LNCaP clone FGC (cell line): ENCODE measurements at places on chromosomes 2 and 18.
A peak's percentile ranks its signal among the peaks of the same experiment; 100 is the strongest.

- no peak for DNase-seq
These were observed 44.8 kb downstream of the FTCDNL1 start for GRCh38 chr2:199806179-199806578.

DNA sequence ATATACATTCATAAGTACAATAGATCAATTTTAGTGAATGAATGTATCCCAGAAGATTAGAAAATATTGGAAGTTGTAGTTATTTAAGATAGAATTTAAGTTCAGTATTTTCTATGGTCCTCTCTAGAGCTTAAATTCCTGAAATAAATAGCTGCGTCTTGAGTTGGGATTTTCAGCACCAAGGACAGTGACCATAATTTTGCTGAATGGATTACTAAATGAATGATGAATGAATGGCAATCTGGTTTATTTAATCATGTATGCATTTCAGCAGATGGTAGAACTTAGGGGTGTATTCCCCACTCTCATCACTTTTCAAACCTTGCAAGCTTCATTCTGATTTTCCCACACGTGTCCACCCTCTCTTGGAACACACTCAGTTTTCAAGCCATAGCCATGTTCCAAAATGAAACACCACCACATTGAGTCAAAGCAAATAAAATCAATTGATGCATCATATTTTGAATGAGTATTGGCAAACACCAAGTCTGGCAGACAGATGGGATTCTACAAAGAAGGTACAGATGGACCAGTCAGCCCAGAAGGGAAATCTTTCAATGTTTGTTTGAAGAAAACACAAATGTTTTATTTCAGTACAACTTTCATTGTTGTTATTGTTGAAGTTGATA is 362.2 kb upstream of the NXPH2 start:
- peak; percentile 30 for DNase-seq

DNA sequence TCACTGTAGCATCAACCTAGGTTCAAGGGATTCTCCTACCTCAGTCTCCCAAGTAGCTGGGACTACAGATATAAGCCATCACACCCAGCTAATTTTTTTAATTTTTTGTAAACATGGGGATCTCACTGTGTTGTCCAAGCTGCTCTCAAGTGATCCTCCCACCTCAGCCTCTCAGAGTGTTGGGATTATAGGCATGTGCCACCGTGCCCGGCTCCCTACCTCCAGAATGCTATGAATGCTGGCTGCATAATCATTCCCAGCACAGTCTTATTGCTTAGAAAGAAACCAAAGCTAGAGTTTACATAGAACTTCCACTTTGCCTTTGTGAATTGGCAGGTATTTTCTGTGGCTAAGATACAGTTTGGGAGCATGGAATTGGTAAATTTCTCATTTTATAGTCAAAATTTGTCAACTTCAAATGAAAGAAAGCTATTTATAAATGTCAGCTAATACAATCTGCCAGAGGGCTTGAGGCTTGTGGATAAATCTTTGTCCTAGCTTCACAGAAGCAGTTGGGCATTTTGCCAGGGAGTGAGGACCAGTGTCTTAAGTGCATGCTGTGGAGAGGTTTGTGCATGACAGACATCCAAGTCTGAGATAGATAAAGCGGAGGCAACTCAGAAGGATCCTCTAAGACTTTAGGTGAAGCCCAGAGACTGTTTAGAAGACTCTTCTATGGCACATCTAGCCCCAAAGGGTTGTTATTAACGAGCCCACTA is 175.4 kb downstream of the ANTXR1 start:
- DNase-seq = no peak

DNA sequence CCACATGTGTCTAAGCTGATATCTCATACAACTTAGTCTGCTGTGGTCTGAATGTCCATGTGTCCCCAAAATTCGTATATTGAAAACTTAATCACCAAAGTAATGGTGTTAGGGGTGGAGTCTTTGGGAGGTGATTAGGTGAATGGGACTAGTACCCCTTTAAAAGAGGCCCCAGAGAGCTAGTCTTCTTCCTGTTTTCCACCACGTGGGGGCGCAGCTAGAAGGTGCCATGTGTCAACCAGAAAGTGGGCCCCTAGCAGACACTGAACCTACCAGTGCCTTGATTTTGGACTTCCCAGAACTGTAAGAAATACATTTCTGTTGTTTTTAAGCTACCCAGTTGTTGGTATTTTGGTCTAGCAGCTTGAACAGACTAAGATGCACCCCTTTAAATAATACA is 86.6 kb downstream of the ASB1 start:
- no peak for DNase-seq

DNA sequence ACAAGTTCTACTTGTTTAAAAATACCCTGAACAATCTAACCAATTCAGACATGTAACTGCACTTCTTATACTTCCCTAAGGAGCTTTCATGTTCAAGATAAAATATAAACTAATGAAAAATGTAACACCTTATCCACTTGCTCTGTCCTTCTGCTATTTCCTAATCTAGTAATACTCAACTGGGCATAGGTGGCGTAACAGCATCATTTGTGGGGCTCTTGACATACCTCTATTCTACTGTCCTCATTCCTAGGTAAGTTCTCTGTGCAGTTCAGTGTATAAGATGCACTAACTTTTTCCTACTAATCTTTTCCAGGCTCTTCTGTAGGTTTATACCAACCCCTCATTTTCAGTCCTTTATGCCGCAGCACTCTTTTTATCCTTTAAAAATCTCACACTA is 36.7 kb downstream of the PRKD3 start:
- no peak for DNase-seq

DNA sequence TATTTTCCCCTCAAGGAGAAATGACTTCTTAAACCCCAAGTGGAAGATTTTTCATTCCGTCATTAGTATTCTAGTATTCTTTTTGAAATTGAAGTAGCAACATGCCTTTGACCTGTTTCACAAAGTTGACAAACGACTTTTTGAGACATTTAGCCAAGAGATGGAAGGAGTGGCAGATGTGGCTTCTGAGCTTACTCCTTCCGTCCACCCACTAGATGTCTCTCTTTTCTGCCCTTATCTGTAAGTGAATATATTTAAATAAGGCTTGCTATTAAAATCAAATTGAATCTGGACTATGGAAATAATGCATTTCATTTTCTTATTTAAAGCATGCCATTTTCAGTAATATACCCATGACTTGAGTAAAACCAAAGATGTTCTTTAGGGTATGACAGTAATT is 74.1 kb downstream of the ACTR3 start:
- no peak for DNase-seq

DNA sequence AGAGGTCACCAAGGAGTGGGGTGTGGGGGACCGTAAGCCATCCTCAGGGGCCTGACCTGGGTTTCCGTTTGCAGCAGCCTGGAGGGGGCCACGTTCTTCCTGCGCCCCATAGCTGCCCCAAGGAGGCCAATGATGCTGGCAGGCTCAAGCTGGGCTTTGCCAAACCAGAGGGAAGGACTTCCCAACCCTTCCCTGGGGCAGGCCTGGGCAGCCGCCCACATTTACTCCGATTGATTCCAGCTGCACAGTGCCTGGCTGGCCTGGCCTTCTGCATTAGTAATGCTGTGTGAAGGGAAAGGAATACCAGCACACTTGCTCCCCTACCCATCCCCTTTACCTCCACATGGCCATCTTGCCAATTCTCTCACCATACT is 360.6 kb upstream of the SLC14A2 start:
- no peak for DNase-seq

- no peak for DNase-seq
These were observed 139.5 kb upstream of the LRP1B start for GRCh38 chr2:142270291-142270690.

GRCh38 chr2:100012561-100012960 is 129.8 kb downstream of the AFF3 start:
- no peak for DNase-seq

DNA sequence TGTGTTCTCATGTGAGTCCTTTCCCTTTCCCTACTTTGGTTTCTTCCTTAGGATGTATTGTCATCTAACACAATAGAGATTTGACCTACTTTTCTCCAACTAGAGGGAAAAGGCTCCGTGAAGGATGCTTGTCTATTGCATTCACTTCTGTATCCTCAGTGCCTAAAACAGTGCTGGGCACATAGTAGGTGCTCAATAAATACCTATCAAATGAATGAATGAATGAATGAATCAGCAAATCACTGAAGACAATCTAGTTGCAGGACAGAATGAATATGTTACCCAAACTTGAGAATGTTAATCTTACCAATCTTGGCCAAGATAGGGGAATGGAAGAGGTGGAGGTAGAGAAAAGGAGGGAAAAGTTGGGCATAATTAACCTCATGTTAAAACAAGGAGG is 277.0 kb upstream of the FBXO11 start:
- DNase-seq = no peak

DNA sequence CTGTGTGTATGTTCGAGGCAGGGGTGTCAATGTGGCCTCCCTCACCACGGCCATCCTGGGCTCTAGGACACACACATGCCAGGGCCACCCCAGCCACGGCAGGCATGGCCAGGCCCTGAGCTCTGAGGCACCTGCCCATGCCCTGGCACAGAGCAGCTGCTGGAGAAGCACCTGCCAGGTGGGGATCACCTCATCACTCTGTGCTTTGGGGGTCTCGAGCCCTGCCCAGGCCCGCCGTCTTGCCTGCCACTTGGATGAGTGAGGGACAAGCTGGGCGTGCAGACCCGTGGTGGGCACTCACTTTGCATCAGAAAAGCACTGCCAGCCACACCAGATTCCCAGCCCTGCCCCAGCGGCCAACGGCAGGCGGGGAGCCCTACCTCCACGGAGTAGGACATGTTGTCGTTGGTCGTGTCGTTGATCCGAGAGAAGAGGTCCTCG is 33.1 kb downstream of the KIF1A start:
- no peak for DNase-seq

- DNase-seq = no peak
These were observed 225.0 kb downstream of the TTC32 start for GRCh38 chr2:19676770-19677169.

- no peak for DNase-seq
These were observed 41.7 kb downstream of the ATOH8 start for GRCh38 chr2:85795331-85796045.

DNA sequence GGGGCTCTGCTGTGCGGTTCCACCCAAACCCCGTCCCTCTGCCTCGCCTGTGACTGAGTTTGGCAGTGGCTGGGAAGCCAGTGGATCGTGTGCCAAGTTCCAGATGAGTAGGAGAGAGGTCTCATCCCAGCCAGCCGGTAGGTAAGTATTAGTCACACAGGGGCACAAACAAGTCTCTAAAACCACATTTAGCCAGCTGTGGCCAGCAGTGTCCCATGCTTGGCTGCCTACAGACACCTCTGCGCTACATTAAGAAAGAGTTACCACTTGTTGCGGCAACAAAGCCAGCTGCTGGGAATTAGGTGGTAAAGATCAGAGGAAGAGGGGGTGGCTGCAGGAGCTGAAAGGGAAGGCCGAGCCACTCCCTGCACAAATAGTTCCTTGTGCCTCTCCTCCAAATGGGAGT is 81.2 kb downstream of the GATA6 start:
- no peak for DNase-seq

GRCh38 chr2:191231995-191232394 is 13.2 kb upstream of the MYO1B start:
- no peak for DNase-seq

DNA sequence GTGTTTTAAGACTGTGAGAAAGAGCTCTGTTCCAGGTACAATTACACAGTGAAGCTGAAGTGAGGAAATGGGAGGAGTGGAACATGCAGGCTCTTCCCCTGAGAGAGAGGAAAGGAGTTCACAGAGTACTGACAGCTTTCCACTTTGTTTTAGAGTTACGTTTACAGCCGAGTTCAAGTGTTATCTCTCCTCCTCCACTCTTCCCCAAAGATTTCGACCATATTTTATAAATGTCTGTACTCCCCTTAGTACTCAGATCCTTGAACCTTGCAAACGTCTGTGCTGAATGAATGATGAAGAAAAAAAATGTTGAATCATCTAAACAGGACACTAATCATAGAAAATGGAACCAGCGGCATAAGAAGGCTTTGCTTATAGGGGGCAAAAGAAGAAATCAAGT is 121.6 kb downstream of the THADA start:
- DNase-seq = no peak

DNA sequence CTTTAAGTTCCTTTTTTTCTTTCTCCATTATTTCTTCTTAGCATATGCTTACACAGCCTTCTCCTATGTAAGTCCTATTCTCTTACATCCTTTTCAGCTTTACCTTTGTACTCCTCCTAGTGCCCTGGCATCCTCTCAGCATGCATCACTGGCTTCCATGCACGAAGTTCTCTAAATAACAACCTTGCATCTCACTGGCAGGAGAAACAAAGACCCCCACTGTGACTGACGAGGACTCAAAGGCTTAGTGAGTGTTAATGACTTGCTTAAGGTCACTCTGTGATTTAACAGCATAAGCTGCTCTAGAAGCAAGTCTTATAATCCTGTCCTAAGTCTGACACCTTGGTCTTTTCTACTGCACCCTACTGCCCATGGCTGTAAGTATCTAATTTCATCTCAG is 1236.0 kb upstream of the CELF4 start:
- DNase-seq = no peak

GRCh38 chr2:12819103-12819475 is 102.4 kb downstream of the TRIB2 start:
- DNase-seq = no peak

- DNase-seq = no peak
These were observed 3.6 kb upstream of the DGKD start for GRCh38 chr2:233350708-233351107.

DNA sequence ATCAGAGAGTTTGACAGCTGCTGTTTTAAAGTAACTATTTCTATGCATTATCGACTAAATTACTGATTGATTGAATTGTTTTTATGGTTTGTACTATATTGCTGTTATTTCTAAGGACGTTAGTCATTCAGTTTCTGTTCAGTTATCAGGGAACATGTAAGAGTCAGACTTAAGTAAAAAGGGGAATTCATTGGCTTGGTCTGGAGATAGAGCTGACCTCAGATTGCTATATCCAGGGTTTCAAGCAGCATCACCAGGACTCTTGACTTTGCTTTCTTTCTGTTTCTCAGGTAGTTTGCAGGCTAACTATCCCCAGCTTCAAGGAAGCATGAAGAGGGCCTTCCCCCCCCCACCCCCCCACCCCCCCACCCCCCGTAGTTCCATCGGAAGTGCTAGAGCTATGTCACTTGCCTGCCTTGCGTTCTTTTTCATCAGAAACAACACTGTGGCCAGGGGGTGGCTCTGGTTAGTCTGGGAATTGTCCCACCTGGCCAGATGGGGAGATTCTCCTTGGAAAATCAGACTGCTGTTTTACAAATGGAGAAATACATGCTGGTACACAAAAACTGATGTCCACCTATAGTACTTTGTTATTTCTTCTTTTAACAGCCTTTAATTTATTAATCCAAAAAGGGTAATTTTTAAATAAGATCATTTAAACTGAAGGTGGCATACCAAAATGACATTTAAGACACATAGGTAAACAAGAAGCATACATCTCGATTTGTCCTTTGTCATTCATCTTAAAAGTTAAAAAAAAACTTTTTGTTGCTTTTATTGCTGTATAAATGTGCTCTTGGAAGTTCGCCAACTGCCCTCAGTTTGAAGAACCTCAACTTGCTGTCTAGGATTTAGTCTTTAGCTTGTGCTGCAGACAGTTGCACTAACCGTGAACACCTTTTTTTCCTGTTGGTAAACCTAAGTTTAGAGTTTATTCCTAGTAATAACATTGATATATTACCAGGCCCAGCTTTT is 9.4 kb downstream of the SMAD4 start:
- no peak for DNase-seq
